ENCODE measurements at places on chromosomes 6 and 20.

- DNase-seq = no peak
Observed at GRCh38 chr6:84177241-84177640, 50.2 kb downstream of the CEP162 start.

- no peak for DNase-seq
Observed at GRCh38 chr6:130946076-130946475, 117.0 kb downstream of the EPB41L2 start.

DNA sequence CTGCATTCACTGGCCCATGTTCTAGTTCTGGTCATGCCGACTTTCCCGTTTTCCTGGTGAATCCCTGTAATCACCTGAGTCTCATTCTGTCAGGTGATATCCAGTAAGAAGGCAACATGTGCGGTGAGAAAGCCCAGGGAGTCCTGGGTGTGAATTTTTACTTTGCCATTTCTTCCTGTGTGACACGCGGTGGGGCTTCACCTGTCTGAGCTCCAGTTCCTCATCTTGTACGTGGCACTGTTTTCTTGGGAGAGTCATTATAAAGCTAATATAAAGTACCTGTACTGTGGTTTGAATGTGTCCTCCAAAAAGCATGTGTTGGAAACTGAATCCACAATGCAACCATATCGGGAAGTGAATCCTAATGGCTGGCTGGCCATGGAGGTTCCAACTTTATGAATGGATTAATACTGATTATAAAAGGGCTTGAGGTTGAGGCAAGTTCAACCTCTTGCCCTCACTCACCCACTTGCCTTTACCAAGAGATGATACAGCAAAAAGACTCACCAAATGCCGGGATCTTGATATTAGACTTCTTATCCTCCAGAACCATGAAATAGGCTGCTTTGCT lies 5.1 kb downstream of the HLA-E start:
- DNase-seq = no peak

DNA sequence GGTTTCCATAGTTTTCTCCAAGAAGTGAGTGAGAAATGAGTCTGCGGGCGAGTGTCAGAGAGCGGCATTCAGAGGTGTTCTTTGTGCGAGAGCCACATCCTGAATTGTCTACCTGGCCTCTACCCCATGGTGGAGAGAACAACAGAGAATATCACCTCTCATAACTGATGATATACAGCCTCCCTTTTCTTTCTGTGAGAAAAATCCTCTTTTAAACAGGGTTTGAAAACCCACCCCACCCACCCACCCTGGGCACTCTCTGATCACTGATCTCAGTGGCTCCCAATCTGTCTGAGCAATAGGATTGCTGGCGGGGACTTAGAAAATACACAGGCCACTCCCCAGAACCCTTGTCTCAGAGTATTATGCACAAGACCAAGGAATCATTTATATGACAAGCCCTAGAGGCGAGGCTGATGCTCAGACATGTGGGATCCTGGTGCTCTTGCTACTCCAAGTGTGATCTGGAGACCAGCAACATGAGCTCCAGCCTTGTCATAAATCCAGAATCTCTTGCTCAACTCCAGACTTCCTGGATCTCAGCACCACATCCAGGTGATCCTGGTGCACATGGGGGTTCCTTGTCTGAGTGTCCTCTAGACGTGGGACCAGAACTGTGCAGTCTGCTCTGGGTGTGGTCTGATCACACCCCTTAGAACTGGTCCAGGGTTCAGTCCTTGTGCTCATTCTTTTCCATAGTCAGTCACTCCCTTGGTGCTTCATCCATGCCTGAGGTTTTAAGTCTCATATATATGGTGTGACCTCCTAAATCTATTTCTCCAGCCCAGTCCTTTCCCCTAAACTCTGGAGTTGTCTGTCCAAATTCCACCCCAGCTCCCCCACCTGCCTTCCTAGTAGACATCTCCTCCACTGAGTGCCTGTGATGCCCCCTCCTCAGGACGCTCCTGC lies 5.3 kb downstream of the HLA-B start:
- no peak for DNase-seq

DNA sequence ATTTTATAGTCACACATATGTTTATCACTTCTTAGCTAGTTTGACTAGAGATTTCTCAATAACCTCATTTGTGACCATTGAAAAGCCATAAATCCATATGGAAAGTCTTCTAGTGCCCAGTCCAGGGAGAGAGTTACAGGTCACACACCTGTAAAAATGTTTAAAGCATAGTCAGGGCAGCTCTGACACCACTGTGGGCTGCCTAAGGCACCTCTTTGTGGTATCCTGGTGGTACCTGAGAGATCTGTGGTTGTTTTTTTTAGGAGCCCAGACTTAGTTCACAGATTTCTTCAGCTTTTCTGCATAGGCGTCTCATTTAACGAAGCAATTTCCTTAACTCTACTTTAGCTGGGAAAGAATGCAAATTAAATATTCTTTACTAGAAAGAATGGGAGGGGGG lies 186.6 kb downstream of the CENPW start:
- no peak for DNase-seq

DNA sequence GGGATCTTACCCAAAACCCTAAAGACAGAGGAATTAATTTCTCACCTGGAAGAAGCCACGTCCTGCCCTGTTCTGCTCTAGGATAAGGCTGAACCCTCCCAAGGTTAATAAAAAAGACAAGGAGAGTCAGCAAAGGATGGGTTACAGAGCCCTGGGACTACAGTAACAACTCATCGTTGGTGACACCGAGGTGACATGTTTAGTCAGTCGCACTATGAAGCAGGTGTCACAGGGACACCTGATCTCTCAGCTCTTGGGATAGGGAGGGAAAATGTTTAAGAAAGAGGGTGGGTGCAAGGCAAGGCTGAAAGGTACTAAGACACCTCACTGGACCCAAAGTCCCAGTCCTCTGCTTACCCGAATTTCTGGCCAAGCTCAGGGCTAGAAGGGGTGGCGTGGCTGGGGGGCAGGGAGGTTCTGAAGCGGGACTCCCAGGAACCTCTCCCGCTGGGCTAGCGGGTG lies 562 bp downstream of the MOCS1 start:
- DNase-seq = no peak

DNA sequence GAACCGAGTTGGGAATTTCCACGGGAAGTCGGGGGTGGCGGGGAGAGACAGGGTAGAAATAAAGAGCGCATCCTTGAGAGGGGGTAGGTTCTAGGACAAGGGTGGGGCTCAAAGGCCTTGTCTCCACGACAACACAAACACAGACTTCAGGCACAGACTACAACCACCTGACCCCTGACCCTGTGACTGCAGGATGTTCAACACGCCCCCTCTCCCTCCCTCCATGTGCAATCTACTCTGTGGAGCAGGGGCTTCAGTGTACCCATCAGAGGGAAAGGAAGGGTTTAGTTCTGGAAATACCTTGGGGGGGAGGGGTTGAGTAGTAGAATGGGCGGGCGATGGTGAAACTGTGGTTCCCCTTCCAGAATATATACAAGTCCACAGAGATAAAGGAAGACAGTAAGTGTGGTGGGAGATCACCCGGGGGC lies 651 bp upstream of the TAPBP start:
- DNase-seq = peak; percentile 41

- DNase-seq = no peak
Observed at GRCh38 chr6:133632206-133632605, 256.7 kb upstream of the TCF21 start.

- no peak for DNase-seq
Observed at GRCh38 chr20:34445177-34446065, 70.8 kb upstream of the DYNLRB1 start.

DNA sequence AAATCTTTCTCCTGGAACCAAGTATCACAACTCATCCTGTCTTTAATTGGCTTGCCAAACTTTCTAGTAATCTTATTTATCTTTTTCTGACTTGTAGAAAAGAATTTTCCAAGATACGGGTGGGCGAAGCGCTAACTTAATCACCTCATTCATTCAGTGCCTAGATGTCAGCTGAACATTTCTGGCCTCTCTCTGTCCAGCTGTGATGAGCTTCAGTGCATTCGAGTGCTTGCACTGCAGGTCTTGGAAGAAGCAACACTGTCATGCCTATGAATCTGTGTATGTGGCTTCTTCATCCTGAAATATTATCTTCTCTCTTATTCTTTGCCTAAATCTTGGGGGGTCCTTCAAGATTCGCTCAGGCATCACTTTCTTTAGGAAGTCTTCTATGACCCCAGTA lies 16.3 kb upstream of the ENPP1 start:
- DNase-seq = no peak

DNA sequence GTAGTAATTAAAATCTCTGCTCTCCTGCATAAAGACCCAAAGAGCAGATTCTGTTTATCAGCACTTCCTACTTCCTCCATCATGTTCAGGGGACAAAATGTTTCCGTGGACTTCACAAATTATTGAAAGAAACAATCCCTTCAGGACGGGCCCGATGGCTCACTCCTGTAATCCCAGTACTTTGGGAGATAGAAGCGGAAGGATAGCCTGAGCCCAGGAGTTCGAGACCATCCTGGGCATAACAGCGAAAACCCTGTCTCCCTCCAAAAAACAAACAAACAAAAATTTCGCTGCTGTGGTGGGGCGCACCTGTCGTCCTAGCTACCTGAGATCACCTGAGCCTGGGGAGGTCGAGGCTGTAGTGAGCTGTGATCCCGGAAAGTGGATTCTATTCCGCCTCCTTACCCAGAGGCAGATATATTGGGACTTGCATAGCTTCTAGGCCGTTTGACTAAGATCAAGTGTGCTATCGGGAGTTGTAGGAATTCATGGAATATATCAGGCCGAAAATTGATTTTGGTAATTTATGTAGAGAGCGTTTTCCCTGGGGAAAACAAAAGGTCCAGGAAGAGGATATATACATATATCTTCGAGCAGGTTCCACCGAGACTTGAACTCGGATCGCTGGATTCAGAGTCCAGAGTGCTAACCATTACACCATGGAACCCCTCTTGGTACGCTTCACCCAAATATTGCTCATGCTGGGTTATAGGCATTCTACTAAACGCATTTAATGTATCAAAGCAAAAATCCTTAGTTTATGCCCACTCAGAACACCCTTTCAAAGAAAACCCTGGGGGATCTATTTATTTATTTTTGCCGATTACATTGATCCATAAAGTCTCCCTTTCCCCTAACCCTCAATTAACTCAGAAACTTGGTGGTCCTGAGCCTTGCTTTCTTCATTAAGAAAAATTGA lies 74.5 kb upstream of the ZNF184 start:
- DNase-seq = no peak
